ENCODE measurements at places on chromosomes 3 and 15.

- DNase-seq = no peak
Measured at GRCh38 chr3:126358038-126358815, 1.0 kb upstream of the KLF15 start.

DNA sequence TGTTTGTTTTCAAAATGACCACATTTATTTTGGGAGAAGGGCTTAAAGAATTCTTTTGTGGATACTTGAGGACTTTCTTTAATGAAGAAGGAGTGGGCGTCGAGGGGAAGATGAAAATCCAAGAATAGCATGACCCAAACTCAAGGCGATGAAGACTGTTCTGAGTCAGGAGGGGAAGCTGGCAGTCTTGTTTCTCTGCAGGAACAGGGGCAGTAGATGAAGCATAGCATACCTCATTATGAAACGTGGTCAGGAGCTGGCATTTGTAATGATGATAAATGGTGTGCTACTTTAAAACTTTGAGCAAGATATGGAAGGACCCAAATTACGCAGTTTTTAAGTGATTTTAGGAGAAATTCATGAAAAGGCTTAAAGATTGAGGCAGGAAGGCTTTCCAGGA, 549.0 kb downstream of the IGSF11 start:
- no peak for DNase-seq

DNA sequence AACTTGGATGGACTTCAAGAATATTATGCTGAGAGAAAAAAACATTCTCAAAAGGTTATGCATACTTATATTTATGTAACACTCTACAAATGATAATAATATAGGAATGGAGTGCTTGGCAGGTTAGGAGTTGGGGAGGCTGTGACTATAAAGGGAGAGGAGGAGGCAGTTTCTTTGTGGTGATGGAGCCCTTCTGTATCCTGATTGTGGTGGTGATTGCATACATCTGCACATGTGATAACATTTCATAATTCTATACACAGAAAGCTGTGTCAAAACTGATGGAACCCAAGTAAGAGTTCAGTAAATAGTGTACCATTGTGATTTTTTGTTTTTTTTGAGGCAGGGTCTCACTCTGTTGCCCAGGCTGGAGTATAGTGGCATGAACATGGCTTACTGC, 31.7 kb upstream of the FAM3D start:
- no peak for DNase-seq

- no peak for DNase-seq
Measured at GRCh38 chr15:79170256-79170664, 79.7 kb upstream of the RASGRF1 start.

- DNase-seq = no peak
Measured at GRCh38 chr15:91947683-91948608, 94.4 kb downstream of the SLCO3A1 start.

DNA sequence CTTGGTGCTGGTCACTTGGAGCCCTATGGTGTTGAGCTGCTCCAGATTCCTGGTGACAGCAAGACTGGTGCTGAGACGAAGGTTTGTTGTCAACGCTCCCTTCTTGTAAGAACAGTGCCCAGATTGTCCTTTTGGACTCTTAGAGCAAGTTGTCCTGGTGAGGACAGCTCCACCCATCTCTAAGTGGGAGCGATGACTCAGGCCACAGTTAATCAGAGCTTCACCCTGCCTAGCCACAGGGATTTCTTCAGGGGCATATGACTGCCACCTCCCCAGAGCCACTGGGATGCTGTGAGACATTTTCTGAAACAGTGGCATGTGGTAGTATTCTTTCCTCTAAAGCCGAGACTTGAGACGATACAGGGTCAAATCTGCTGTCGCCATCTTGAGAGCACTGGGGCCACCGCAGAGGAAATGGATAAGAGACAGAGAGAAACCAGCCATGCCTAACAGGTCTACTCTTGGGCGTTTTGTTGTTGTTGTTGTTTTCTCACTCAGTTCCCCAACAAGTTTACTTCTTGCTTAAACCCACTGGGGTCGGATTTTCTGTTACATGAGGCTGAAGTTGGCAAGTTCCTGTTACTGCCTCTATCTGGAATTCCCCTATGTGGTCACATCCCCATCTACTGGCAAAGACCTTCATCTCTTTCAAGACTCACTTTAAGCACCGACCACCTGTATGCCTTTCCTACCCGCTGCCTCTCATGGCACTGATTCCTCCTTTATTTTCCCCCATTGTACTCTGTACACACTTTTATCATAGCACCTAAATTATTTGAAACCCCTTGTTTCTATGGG, 16.0 kb upstream of the PCOLCE2 start:
- DNase-seq = no peak

DNA sequence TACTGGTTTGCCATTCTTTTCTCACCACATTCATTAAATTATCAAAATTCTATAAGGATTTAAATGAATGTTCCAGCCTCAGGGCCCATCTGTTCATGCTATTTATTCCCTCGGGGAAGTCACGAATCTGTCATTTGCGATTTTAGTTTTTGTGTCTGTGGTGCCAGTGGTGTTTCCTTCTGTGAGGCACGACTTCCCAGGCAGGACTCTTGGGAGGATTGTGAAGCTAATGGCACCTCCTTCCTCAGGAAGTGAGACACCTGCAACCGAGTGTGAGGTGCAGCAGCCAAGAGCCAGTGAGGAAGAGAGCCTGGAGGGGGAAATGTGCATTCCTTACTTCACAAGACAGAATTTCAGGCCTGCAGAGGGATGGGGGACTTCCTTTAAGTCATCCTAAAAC, 24.1 kb downstream of the SV2B start:
- DNase-seq = no peak

- no peak for DNase-seq
Measured at GRCh38 chr15:100997442-100997841, 78.3 kb downstream of the LRRK1 start.

GRCh38 chr15:77012868-77013267, 17.9 kb downstream of the PSTPIP1 start:
- DNase-seq = no peak

GRCh38 chr3:36477655-36478054, 97.4 kb downstream of the STAC start:
- DNase-seq = no peak

DNA sequence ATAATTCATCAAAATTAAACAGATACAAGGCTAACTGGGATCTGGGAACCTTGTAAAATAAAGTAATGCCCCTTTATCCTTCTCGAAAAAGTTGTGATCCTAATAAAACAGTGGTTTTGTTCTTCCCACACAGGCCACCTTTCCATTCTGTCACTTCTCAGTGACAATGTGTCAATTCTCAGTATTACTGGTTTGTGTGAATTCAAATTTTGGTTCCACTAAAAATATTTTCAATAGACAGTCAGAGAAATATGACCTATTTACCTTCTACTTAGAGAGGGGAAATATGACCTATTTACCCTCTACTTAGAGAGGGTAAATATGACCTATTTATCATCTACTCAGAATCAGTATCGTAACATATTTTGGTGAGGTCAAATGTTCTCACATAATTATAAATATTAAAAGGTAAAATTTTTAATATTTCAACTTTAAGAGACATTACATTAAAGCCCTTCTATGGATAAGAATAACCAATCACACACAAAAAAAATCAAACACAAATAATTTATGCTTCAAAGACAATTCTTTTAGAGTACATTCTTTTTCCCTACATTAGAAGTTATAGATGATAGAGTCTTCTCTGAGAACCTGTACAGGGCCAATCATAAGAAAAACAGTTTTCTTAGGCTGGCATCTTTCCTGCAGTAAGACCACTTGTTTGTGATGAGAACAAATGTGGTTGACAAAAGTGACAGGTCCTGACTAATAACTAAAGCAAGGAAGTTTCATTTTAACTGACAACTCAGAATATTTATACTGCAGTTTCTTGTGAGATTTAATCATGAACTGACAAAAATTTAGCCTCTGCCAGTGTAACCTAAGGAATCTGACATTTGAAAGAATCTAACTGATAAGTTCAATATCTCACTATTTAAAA, 323.3 kb downstream of the DIPK2A start:
- DNase-seq = no peak

DNA sequence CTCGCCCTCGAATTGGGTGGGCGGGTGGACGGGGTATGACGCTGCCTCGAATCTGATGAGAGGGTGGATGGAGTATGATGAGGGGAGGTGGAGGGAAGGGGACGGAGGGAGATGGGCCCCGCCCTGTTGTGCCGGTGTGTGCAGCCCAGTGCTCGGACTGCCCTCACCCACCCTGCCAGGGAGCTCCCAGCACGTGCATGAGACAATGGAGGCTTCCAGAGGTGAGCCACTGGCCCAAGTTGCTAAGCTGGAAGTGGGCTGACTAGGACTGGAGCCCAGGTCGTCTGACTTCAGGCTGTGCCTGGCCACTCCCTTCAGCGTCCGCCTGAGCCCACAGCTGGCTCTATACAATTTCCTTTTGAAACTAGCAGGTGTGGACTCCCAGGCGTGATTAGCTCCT, 47.0 kb upstream of the CTSH start:
- no peak for DNase-seq

- no peak for DNase-seq
Measured at GRCh38 chr3:75265897-75266296, 398.2 kb upstream of the FRG2C start.

DNA sequence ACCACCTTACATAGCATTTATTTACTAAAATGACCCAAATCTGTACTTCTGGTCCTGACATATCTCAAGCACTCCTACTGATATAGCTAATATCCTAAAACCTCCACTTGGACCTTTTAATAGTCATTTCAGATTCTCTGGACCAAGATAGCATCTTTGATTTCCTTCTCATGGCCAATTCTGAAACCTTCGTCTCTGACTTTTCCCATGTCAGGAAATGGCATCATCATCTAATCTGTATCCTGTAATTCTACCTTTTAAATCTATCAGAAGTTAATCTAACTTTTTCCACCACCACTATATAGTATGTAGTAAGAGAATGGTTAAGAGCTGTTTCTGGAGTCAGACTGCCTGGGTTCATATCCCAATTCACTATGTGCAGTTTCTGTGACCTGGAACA, 16.2 kb downstream of the STX19 start:
- DNase-seq = no peak

DNA sequence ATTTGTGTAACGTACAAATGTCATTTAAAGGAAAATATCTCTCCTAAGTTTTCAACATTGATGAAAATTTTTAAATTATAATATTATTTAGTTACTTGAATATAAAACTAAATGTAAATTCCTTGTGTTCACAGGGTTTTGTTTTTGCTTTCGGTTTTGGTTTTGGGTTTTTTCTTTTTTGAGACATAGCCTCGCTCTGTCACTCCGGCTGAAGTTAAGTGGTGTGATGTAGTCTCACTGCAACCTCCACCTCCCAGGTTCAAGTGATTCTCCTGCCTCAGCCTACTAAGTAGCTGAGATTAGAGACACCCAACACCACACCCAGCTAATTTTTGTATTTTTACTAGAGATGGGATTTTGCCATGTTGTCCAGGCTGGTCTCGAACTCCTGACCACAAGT, 79.3 kb upstream of the TCF12 start:
- no peak for DNase-seq

DNA sequence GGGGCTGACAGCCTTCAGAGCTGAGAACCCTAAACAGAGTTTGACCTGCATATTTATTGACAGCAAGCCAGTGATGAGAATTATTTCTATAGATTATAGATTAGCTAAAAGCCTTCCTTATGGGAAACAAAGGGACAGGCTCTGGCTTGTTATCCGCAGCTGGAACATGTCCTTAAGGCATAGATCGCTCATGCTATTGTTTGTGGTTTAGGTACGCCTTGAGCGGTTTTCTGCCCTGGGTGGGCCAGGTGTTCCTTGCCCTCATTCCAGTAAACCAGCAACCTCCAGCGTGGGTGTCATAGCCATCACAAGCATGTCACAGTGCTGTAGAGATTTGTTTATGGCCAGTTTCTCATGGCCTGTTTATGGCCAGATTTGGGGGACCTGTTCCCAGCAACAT, 10.2 kb upstream of the FAH start:
- DNase-seq = no peak

DNA sequence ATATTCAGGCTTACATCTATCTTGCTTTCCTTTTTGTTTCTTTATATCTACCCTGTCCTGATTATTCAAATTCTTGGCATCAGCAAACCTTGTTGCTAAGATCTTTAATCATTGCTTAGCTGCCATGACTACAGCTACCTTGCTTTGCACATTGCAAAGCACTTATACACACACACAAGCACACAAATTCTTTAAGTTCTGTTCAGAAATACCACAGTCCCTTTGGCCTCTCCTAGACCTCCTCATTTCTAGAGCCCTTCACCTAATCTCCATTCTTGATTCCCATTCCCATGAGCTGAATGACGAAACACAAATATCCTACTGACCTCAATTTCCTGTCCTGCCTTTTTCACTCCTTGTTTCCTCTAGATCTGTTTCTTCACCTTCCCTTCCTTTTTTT, 409.6 kb downstream of the UNC13C start:
- DNase-seq = no peak

GRCh38 chr15:87961851-87962420, 294.6 kb downstream of the NTRK3 start:
- no peak for DNase-seq

GRCh38 chr15:40445421-40445922, 4.7 kb downstream of the BAHD1 start:
- DNase-seq = no peak

- DNase-seq = no peak
Measured at GRCh38 chr3:174020156-174020555, 622.6 kb downstream of the NLGN1 start.

- no peak for DNase-seq
Measured at GRCh38 chr3:171285287-171285686, 174.9 kb downstream of the TNIK start.

- DNase-seq = no peak
Measured at GRCh38 chr3:150022381-150023238, 51.9 kb upstream of the PFN2 start.

GRCh38 chr3:159185443-159186050, 383.7 kb downstream of the MFSD1 start:
- no peak for DNase-seq

DNA sequence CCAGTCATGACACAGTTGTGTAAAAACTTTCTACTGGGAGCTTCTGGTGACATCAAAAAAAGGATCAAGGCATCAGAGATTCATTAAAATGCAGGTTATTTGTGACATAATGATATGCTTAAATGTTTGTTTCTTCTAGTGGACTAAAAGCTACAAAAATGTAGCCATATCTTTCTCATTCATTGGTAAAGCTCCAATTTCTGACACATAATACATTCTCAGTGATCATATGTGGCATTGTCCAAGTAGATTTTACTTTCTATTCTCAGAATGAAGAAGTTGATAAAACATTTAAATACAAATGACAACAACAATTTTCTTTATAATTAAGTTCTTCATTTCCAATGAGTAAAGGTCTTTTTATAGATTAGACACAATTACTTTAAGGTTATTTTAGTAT, 71.0 kb upstream of the ARHGEF26 start:
- no peak for DNase-seq

- no peak for DNase-seq
Measured at GRCh38 chr3:146464783-146465182, 4.6 kb downstream of the PLSCR2 start.

GRCh38 chr3:76242886-76243753, 457.8 kb upstream of the ZNF717 start:
- DNase-seq = no peak

DNA sequence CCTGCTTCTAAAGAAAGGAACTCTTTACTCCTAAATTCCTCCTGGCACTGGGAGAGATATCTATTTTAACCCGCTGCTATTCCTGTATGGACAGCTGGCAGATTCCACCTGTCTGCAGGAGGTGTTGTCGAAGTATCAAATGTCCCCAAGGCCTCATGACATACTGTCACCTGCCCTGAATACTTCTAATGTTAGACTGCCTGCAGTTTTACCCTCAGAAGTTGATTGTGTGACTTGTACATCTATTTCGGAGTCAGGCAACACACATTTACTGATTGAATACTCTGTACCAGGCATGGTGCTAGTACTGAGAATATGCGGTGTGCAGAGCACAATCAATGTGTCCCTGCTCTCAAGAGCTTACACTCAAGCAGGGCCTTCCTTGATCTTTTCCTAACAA, 38.6 kb downstream of the PDZRN3 start:
- DNase-seq = no peak
